SJSA1 (cell line): ENCODE measurements at places on chromosomes 6 and 20. TPM values are rescaled to one million over a fixed set of nuclear protein-coding genes. Genes with fewer than 3 reads are reported as not detected.

SLC22A1 gene
- not detected in 2 replicates for total RNA-seq

MYO6 gene
- 6.4 and 6.7 TPM in 2 replicates for total RNA-seq

SLC17A3 gene
- not detected in 2 replicates for total RNA-seq

DOK5 gene
- total RNA-seq: 0.63 and 4.0 TPM in 2 replicates

KCNK17 gene
- not detected in 2 replicates for total RNA-seq

CAGE1 gene
- 0.08 TPM in 1 of 2 replicates, not detected in the other for total RNA-seq

CAP2 gene
- 23.7 and 34.0 TPM in 2 replicates for total RNA-seq

DNA sequence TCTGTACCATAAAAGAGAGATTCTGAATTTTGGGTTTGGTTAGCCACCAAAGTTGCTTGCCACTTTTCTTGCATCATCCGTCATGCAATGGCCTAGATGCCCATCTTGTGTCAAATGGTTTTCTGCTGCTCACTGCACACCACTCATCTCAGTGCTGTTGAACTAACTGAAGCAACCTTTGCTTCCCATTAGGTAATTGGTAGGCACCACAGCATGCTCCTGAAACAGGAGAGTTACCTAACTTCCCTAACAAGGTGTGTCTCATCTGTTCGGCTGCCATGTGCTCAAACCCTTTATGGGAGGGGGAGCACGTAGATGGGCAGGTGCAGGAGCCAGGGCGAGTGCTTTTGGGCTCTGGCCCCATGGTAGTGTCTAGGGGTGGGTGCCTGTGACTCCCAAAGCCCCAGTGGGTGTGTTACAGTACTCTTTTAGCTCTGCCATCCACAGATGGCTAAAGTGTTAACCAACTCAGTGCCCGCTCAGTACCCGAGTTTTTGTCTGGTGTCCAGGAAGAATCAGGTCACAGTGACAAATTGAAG is 147.4 kb upstream of the SPACA1 start:
- H3K27ac ChIP-seq: no peak overlapping the region
- H3K36me3 ChIP-seq: no peaks in the 10 kb centered on the region
- peaks cover 18% of the 10 kb centered on the region for H3K4me1 ChIP-seq
- no peaks in the 10 kb centered on the region for H3K27me3 ChIP-seq

DNA sequence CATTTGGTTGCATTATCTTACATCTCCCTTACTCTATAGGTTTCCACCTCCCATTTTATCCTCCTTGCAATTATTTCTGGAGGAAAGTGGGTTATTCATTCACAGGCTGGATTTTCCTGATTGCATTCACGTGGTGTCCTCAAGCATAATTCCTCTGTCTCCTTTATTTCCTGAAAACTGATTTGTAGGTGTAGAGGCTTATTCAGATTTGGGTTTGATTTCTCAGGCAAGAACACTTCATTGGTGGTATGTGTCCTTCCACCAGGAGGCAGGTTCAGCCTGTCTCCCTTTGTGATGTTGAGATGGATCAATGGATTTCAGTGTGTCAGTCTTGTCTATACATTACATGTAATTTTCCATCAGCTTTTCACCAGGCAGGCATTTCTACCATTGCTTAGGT is 17.3 kb downstream of the DNPH1 start:
- no peak for DNase-seq
- no peak overlapping the region for H3K27ac ChIP-seq
- no peaks in the 10 kb centered on the region for H3K4me1 ChIP-seq
- H3K36me3 ChIP-seq: peaks cover 17% of the 10 kb centered on the region
- no peaks in the 10 kb centered on the region for H3K27me3 ChIP-seq

- peaks cover 27% of the 10 kb centered on the region for H3K4me1 ChIP-seq
- no peak for DNase-seq
- no peaks in the 10 kb centered on the region for H3K27me3 ChIP-seq
- H3K4me3 ChIP-seq: no peak overlapping the region
Observed at GRCh38 chr20:50133041-50133440, 20.1 kb upstream of the UBE2V1 start.

- DNase-seq: no peak
- H3K36me3 ChIP-seq: no peaks in the 10 kb centered on the region
- H3K27me3 ChIP-seq: 0 out of 2 replicates have a peak, but pooled peaks cover 3% of the 10 kb centered on the region
- H3K4me3 ChIP-seq: no peak overlapping the region
- no peaks in the 10 kb centered on the region for H3K4me1 ChIP-seq
- H3K27ac ChIP-seq: no peak overlapping the region
Observed at GRCh38 chr20:24436160-24436559, 33.3 kb upstream of the SYNDIG1 start.

- DNase-seq: no peak
- no peaks in the 10 kb centered on the region for H3K36me3 ChIP-seq
- H3K27me3 ChIP-seq: no peaks in the 10 kb centered on the region
- H3K27ac ChIP-seq: no peak overlapping the region
- H3K4me3 ChIP-seq: no peak overlapping the region
Observed at GRCh38 chr6:98179606-98180005, 654.8 kb upstream of the POU3F2 start.

DNA sequence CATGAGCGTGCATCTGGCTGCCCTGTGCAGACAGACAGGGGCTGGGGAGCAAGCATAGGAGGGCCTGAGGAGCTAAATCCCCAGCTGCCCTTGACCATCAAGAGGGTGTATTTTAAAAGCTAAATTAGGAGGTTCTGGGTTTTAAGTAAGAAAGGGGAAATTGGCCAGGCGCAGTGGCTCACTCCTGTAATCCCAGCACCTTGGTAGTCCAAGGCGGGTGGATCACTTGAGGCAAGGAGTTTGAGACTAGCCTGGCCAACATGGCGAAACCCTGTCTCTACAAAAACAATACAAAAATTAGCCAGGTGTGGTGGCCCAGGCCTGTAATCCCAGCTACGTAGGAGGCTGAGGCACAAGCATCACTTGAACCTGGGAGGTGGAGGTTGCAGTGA is 27.8 kb downstream of the SERPINB6 start:
- no peak overlapping the region for H3K27ac ChIP-seq
- no peak overlapping the region for H3K4me3 ChIP-seq
- no peaks in the 10 kb centered on the region for H3K27me3 ChIP-seq

DNA sequence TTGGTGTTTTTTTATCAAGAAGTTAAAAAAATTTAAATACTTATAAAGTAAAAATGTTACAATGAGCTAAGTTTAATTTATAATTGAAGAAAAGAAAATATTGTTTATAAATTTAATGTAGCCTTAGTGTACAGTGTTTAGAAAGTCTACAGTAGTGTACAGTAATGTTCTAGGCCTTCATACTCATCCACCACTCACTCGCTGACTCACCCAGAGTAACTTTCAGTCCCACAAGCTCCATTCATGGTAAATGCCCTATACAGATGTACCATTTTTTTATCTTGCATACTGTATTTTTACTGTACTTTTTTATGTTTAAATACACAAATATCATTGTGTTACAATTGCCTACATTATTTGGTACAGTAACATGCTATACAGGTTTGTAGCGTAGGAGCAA is 26.0 kb downstream of the HTR1E start:
- H3K36me3 ChIP-seq: no peaks in the 10 kb centered on the region
- no peak overlapping the region for H3K27ac ChIP-seq
- H3K4me1 ChIP-seq: no peaks in the 10 kb centered on the region
- DNase-seq: no peak

- no peak overlapping the region for H3K4me3 ChIP-seq
- H3K27me3 ChIP-seq: no peaks in the 10 kb centered on the region
- H3K4me1 ChIP-seq: peaks cover 17% of the 10 kb centered on the region
- no peak for DNase-seq
Observed at GRCh38 chr20:4051413-4052138, 36.2 kb upstream of the RNF24 start.

DNA sequence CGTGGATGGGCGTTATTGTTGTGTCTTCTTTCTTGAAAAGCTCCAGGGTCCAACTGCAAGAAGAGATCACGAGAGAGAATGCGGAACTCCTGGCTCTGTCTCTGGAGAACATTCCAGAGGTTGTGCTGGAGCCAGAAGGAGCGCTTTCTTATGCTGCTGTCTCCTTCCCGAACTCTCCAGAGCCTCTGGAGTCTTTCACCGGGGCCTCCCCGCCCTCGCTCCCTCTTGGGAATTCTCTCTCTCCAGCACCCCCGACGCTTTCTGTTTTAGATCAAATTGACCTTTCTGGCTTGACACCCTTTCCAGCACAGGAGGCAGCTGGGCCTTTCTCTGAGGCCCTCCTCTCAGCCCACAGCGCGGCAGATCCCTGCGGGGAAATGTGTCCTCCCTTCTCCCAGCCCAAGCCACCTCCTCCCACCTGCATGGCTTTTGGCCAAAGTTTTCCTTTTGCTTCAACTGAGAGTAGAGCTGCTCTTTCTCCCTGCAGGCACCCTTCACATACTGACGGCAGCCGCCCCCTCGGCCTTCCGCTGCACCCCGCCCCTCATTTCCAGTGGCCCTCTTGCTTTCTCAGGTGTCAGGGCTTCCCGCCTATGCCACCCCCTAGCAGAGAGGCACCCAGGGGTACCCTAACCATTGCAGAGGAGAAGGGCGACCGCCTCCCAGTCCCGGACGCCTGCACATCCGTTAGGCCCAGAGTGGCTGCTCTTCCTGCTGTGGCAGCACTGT is 6.6 kb upstream of the CCR6 start:
- DNase-seq: no peak
- no peaks in the 10 kb centered on the region for H3K4me1 ChIP-seq
- H3K27me3 ChIP-seq: peaks cover 4% of the 10 kb centered on the region; the same call in 1 of the 2 replicates
- H3K36me3 ChIP-seq: no peaks in the 10 kb centered on the region
